ENCODE measurements at places on chromosomes 1 and 21. TPM values are rescaled to one million over a fixed set of nuclear protein-coding genes. Genes with fewer than 3 reads are reported as not detected.

- DNase-seq: no peak
These were observed 12.6 kb downstream of the RHBDL2 start for GRCh38 chr1:38929054-38929453.

DNA sequence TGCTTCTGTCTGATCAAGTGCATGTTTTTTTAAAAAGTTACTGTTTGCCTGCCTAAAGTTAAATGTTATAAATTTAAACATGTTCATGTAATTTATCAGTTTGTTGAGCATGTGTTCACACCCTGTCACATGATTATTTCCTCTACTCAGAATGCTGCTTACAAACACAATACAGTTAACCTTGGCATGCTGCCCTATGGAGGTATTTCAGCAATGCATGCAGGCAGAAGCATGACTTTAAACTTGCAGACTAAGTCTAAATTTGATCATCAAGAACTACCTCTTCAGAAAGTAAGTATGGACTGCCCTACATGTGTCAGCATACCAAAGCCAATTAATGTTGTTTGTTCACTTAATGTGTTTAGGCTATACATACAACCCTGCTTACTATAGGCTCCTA is 161.6 kb downstream of the LRRC40 start:
- no peak for DNase-seq

The DUSP12 gene
- total RNA-seq: 12.0 TPM

The S100A2 gene
- total RNA-seq: not detected

DNA sequence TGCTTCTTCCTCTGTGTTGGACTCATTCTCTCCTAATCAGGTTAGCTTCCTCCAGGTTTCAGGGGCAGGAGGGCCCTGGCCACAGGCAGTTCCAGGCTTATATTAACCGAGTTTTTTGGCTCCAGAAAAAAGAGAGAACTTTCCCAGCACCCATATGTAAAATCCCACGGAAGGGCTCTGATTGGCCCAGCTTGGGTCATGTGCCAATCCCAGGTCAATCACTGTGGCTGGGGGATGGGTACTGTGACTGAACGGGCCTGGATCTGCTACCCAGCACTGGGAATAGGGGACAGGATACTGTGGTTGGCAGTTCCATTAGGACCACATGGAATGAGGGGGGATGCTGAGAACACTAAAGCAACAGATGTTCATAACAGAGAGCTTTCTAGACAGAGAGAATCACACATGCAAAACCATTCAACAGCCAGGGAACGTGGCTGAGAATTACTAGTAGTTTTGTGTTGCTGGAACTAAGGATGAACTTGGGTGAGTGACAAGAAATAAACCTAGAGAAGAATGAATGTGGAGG is 51.1 kb upstream of the NEK2 start:
- no peak for DNase-seq

The AGTRAP gene
- total RNA-seq: 25.7 TPM

The ACTL8 gene
- not detected for total RNA-seq

GRCh38 chr1:178155481-178156255 is 61.8 kb downstream of the RASAL2 start:
- no peak for DNase-seq

- no peak for DNase-seq
These were observed 22.4 kb downstream of the DYRK3 start for GRCh38 chr1:206657751-206658150.

DNA sequence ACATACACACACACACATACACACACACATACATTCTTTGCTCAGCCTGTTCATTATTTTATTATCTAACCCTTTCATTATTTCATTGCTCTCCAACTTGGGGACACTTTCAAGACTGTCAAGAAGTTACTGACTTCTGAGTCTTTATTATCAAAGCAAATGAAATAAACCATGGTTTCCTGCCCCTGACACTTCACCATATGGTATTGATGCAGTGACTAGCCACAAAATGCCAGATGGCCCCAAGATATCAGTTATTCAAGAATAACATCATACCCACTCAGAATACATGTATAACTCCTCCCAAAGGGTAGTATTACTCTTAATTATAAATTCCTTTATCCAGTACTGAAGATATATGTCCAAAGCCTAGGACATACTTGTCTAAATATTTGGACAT is 197.3 kb downstream of the MRPL39 start:
- DNase-seq: no peak

- no peak for DNase-seq
These were observed 79.3 kb downstream of the TNNI3K start for GRCh38 chr1:74314438-74314837.
